ENCODE measurements at places on chromosomes 6 and 20.

GRCh38 chr6:150269857-150270223, 99.0 kb upstream of the IYD start:
- DNase-seq, result peak; percentile 35

DNA sequence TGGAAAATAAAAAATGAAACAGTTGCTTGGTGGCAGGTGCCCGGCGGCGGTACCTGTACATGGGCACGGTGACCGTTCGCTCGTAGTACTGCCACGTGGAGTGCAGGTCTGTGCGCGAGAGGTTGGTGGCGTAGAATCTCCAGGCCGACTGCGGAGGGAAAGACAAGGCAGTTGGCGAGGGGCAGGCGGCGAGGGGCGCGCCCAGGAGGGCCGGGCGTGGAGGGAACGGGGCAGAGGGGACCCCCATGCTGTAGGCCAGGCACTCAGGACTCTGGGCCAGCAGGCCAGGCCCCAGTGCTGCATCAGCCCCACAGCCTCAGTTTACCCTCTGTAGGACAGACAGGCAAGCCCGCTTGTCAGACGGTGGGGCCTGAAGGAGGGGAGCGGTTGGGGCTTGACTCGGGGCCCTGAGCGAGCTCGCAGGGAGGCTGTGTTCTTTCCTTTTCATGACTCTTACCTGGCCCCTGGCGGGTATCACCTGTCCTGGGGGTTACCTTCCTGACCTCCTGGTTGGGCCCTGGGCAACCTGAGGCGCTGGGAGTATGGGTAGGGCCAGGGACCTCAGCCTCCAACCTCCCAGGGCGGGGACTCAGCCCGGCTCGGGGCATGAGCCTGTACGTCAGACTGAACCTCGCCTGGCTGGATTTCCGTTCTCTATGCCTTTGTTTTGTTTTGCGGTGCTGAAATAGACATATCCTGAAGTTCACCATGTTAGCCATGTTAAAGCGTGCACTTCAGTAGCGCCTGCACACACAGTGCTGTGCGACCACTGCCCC, 38.5 kb downstream of the KCNQ2 start:
- DNase-seq, result no peak

DNA sequence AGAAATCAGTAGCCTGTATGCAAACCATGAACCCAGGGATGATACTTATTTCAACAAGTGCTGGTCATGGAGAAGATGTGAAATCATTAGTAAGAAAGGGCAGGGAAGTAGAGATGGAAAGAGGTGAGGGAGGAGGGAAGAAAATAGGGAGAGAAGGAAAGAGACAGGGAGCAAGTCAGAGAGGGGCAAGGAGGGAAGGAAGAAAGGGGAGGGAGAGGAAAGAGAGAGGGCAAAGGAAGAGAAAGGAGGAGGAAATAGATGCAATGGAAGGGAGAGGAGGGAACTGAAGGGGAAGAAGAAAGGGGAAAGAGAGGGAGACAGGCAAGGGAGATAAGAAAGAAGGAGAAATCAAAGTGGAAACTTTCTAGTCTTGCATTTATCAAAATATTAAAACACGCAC, 195.1 kb downstream of the KIF16B start:
- DNase-seq, result no peak

- peak; percentile 87 for DNase-seq
Measured at GRCh38 chr20:51529081-51529681, 13.3 kb downstream of the NFATC2 start.

GRCh38 chr20:56552911-56553629, 20.0 kb downstream of the FAM209B start:
- DNase-seq, result no peak

DNA sequence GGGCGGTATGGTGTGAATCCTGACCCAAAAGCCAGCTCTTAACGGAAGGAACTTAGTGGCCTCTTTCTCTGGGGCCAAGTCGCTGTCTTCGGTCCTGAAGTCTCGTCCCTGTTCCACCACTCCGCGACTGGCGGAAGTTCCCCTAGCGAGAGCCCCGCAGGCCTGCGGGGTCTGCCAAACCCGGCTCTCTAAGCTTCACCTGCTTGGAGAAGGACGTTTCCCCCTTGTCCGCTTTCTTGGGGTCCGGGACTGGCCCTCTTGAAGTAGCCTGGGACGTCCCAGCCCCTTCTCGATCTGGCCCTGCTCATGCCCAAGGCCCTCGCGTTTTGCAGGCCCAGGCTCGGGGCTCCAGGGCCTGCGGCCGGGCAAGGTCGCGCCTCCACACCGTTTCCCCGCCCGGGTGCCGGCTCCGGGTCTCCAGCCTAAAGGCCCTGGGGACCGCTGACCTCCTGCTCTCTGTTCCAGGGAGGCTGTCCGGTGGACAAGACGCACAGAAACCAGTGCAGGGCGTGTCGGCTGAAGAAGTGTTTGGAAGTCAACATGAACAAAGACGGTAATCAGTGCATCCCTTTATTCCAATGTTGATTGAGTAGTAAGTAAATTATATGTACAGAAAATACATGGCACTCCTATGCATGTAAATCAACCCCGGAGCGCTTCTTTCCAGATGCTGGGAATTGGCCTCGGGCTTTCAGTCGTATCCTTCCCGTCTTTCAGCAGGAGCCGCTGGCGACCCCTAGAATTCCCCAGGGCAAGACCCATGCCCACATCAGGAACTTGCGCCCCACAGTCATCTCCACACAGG, 8.8 kb downstream of the NR2E1 start:
- DNase-seq, result peak; percentile 25

DNA sequence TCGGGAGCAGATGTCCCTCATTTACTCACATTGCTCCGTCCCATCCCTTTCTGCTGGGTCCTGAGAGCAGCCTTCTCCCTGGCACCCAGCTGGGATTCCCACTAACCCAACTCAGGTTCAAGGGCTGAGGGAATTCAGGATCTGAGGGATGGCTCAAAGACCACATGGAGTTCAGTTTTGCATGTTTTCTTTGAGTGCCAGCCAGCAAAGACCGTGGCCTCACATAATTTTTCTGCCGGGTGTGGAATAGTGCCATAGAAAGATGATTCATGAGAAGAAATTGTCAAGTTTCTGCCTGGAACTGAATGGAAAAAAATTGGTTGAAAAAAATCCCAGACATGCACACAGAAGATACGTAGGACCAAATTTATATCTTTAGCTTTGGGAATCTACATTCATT, 168.6 kb downstream of the CD83 start:
- peak; percentile 90 for DNase-seq

GRCh38 chr6:84605298-84605697, 159.1 kb downstream of the TBX18 start:
- DNase-seq, result no peak

DNA sequence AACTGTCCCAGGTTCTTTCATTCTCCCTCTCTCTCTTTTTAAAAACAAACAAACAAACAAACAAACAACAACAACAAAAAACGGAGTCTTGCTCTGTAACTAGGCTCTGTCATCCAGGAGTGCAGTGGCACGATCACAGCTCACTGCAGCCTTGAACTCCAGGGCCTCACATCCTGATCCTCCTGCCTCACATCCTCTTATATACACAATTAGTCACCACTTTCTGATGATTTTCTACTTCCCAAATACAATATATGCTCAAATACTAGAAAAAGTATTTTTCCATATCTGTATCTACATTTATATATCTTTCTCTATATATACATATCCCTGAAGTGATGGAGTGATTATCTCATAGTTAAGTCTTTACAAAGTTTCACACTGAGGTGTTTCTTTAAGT, 170.7 kb downstream of the EPHA7 start:
- DNase-seq, result no peak

GRCh38 chr6:52284460-52285176, at the start of gene MCM3:
TSS of gene MCM3 (minus strand) at chr6:52284742. CDS start at chr6:52284674, 68 bp downstream.
- peak; percentile 99 for DNase-seq

DNA sequence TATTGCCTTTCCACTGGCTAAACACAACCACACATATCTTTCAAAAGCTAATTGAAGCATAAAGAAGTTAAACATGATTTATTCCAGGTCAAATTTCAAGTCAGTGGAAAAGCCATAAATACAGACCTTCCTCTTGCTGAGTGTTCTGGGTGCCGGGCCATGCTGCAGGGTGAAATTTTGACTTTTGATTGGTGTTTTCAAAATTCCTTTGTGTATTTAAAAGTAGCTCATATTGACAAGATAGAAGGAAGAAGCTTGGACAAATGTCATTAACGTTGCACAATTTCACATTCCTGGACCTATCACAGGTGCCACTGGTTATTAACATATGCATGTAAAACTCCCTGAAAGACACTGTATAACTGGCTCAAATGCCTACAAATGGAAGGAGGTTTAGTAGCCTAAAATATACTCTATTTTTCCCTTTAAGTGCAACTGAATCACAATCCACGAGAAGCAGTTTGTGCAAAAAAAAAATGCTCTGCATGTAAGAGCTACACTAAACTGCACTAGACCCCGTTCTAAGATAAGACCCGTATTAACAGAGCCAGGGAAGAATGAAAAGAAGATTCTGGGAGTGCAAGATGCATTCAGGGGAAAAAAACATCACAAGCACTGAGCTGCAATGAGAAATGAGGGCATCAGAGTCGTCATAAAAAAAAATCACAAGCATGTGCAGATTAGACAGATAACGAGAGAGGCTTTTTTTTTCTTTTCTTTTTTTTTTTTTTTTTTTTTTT, 30.4 kb downstream of the ATXN1 start:
- no peak for DNase-seq

DNA sequence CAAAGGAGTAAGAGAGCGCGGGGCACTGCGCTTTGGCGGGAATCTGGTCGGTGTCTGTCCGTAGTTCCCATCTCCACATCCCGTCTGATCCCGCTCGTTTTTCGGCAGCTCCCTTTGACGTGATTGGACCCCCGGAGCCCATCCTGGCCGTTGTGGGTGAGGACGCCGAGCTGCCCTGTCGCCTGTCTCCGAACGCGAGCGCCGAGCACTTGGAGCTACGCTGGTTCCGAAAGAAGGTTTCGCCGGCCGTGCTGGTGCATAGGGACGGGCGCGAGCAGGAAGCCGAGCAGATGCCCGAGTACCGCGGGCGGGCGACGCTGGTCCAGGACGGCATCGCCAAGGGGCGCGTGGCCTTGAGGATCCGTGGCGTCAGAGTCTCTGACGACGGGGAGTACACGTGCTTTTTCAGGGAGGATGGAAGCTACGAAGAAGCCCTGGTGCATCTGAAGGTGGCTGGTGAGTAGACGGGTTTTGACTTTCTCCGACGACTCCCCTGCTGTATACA, 1.4 kb downstream of the BTN1A1 start:
- DNase-seq, result peak; percentile 16

GRCh38 chr6:4224067-4224978, 88.9 kb upstream of the ECI2 start:
- peak; percentile 12 for DNase-seq

- no peak for DNase-seq
Measured at GRCh38 chr6:56243518-56244070, 3.8 kb downstream of the COL21A1 start.

- DNase-seq, result peak; percentile 9
Measured at GRCh38 chr6:71855406-71855805, 30.9 kb upstream of the RIMS1 start.

- no peak for DNase-seq
Measured at GRCh38 chr6:52103623-52104022, 16.2 kb upstream of the PKHD1 start.

DNA sequence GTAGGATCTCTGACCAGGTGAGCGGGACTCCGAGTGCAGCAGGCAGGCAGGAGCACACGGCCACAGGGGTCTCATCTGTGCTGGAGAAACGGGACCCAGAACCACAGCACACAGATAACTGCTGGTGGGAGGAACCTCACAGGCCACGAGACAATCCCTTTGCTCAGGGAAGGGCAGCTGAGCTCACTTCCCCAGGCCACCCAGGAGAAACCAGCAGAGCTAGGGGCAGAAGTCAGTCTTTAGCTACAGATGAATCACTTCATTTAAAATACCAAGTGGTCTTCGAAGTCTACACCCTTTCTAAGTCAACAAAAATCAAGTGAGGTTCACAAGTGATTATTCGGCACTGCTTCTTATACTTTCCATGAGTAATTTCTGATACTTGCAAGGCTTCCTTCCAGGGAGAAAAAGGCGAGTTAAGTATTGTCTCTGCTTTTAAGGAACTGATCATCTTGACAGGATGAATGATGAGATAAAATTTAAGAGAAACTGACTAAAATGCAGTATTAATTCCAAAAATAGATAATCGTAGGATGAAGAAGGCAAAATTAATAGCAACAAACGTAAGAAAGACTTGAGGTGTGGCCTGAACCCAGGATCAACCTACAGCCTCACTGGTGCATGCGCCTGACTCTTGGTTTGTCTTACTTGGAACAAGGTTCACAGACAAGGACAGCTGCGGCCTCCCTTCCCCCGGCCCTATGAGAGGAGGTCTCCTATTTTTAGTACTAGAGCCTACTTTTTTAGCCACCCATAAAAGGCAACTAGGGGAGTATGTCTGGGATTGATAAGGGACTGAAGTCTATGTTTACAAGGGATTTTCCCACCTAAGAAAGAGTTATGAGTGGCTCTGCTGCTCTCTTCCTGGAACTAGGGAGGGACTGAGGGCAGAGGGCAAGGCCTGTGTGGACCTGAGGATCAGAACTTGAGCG, 233.6 kb downstream of the TTLL2 start:
- no peak for DNase-seq

GRCh38 chr6:168032005-168032760, 34.7 kb downstream of the KIF25 start:
- DNase-seq, result peak; percentile 80

DNA sequence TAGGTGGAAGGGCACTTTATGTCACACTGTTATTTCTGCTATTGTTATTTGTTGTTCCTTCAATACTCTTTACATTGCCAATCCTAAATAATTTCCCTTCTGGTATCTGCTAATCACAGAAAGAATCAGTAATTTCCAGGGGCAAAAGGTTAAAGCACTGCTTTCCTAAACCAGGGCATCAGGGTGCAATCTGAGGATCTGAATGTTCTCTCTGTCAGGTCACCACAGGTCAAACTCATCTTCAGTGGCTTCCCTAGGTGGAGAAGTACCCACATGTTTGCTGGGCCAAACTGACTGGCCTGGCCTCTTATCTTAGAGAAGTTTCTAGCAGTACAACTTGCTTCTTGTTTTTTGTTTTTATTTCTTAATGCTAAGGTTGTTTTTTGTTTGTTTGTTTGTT, 118.7 kb downstream of the OPRM1 start:
- DNase-seq, result no peak

- peak; percentile 94 for DNase-seq
Measured at GRCh38 chr6:113351173-113351834, 505.8 kb upstream of the MARCKS start.

Data from AG10803 (cell line).